ENCODE measurements at places on chromosomes 2 and 18.

GRCh38 chr2:150280231-150280630 lies 207.2 kb downstream of the RND3 start:
- no peak for DNase-seq

DNA sequence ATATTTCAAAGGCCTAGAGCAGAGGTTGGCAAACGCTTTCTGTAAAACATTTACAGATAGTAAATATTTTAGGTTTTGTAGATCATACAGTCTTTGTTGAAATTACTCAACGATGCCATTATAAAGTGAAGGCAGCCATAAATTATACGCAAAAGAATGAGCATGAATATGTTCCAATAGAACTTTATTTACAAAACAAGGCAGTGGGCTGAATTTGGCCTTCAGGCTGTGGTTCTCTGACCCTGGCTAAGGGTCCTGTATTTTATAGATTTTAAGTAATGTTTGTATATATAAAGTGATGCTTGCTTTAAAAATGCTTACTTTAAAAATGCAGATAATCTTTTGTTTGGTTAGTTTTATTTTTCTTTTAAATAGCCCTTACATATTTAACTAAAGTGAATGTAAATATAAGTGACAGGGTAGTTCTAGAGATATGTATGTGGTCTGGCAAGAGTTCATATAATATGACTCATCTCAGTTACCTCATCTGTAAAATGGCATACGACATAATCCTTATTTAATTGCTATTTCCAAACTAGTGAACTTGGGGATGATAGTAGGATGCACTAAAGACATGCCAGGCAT lies 51.7 kb upstream of the ATP5MC3 start:
- DNase-seq = no peak

- no peak for DNase-seq
These were observed 118.0 kb downstream of the MREG start for GRCh38 chr2:215895330-215895729.

DNA sequence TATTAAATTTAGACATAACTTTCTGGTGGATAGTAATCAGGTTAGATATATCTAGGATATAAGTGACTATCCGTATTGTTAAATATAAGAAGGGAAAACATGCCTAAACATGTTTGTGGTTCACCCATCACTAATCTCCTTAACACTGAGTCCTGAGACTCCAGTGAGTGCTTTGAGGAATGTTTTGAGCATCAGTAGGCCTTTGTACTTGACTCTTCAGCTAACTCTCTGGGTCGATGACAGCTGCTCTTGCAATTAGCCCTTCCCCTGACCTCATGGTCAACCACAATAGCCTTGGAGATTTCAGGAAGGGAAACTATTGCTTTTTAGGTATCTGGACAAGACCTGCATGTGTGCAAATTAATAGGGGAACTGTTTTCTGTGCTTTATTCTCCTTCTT lies 716.8 kb downstream of the EPHA4 start:
- DNase-seq = no peak

All from CD8-positive, alpha-beta T cell (primary cell).